ENCODE measurements at places on chromosomes 1 and 21.

GRCh38 chr1:154755858-154756730 is 114.0 kb downstream of the KCNN3 start:
- peak; percentile 48 for DNase-seq

DNA sequence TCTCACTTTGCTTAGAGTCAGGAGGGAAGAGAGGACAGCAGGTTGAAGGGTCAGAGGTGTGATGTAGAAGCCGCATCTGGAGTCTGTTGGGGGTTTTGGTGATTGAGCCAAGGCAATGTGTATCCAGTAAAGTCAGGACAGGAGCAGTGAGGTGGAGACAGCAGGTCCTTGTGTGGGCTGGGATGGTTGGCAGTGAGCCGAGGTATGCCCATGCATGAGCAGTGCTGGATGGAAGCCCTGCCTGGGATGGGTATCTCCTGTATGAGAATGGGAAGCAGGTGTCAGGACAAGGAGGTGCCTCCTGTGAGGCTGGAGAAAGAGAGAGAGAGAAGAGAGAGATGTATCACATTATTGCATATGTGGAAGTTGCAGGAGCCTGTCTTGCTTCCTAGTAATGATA is 90.0 kb downstream of the OBSCN start:
- DNase-seq: no peak

DNA sequence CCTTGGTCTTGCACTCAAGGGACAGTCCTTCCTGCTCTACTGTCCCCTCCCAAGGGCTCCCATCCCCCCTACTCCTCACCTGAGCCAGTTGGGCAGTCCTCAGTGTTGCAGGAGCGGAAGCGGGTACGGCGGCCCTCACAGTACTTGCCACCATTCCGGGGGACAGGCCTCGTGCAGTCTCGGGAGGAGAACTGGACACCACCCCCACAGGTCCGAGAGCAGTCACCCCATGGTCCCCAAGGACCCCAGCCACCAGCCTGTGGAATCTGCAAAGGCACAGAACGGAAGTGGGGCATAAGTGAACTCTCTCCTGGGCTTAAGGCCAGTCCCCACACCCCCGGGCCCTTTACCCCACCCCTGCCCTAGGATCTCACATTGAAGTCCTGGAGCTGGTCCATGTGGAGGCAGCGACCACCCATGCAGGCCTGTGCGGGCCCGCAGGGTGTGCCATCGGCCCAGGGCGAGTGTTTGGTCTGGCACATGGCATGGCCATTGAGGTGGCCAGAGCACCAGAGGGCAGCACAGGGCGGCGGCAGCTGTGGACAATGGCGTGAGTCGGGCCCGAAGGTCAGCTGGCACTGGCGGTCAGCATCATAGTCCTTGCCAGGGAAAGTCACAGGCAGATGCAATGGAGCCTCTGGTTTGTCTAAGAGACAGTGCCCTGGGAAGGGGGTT is 5.2 kb downstream of the ADAMTS4 start:
- no peak for DNase-seq

- no peak for DNase-seq
Observed at GRCh38 chr21:43273708-43274021, 104.9 kb downstream of the CRYAA start.

- DNase-seq: peak; percentile 68
Observed at GRCh38 chr1:111030590-111030989, 66.9 kb upstream of the LRIF1 start.

- DNase-seq: no peak
Observed at GRCh38 chr1:38624336-38625039, 235.1 kb downstream of the RRAGC start.

- DNase-seq: no peak
Observed at GRCh38 chr1:235712812-235713211, 63.2 kb upstream of the GNG4 start.

- DNase-seq: no peak
Observed at GRCh38 chr1:47532921-47533792, 95.3 kb downstream of the FOXD2 start.

DNA sequence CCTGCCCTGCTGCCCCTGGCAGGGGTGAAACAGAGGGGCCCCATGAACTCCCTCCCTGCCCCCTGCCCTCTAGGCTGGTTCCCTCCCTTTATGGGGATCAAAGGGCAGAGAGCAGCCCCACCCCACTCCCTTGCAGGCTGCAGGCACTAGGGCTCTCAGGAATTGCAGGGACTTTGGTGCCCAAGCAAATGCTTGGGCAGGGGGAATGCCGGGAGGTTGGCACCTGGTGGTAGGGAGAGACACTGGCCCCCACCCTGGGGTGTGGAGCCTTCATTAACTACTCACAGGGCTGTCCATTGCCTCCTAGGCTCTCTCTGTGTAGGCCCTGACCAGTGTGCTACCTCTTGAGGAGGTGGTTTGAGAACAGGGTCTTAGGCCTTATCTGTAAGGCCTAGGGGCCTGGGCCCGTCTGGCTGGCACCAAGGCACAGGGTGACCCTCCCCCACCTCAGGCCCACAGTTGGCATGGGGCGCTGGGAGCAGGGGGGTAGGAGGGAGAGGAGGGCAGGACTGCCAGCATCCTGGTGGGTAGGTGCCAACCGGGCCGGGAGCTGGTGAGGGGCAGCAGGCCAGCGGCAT is 4.7 kb downstream of the ZBTB7B start:
- DNase-seq: no peak

DNA sequence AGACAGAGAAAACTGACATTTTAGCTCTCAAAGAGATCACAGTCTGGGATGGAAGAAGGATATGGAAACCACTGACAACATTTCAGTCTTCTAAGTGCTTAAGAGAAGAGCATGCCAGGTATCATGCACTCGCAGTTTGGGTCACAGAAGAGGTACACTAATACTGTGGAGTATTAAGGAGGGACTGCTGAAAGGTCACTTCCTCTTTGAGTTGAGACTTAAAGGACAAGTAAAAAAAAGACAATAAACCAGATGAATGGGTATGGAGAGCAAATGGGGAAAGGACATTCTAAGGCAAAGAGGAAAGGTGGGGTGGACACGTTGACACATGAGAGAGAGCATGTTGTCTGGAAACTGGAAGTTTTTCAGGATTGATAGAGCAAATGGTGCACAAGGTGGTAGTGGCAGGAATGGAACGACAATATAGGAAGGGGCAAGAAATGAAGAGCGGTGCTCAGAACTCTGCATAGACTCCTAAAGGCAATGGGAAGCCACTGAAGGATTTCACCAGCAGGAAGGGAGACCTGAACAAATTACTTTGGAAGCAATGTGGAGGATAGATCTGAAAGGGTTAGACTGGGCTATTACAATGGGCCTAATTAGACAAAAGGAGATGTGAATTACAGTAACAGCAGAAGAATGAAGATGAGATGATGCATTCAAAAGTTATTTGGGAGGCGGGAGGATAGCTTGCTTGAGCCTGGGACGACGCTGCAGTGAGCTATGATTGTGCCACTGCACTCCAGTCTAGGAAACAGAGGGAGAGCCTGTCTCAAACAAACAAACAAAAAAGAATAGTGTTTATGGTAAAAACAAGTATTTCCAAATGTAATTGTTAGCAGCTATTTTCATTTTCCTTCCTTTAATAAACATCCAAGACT is 11.1 kb downstream of the DIPK1A start:
- no peak for DNase-seq

- DNase-seq: no peak
Observed at GRCh38 chr1:221241592-221241991, 362.3 kb downstream of the HLX start.

- DNase-seq: no peak
Observed at GRCh38 chr1:232300466-232300865, 329.5 kb downstream of the SIPA1L2 start.

- no peak for DNase-seq
Observed at GRCh38 chr1:1254667-1254998, 8.1 kb upstream of the C1QTNF12 start.

- DNase-seq: no peak
Observed at GRCh38 chr1:159872891-159873290, 10.4 kb upstream of the VSIG8 start.

GRCh38 chr1:2121101-2121691 is 71.0 kb downstream of the PRKCZ start:
- DNase-seq: no peak

- no peak for DNase-seq
Observed at GRCh38 chr1:28680151-28680550, 11.6 kb downstream of the GMEB1 start.

DNA sequence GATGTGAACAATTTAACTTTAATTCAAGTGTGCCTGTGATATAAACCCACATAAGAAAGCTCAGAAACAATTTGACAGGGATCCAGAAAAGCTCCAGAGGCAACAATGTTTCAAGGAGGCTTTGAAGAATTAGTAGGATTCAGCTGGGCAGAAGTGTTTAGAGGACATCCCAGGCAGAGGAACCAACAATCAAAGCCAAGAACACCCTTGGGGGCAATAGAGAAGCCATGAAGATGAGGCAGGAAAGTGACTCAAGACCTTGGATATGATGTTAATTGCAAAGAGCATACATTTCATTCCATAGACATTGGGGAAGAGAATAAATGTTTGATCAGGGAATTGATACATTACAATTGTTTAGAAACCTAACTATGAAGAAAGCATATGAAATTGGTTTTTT is 280.3 kb downstream of the LTN1 start:
- no peak for DNase-seq

GRCh38 chr21:35090403-35090802 is 41.3 kb upstream of the RUNX1 start:
- DNase-seq: no peak

DNA sequence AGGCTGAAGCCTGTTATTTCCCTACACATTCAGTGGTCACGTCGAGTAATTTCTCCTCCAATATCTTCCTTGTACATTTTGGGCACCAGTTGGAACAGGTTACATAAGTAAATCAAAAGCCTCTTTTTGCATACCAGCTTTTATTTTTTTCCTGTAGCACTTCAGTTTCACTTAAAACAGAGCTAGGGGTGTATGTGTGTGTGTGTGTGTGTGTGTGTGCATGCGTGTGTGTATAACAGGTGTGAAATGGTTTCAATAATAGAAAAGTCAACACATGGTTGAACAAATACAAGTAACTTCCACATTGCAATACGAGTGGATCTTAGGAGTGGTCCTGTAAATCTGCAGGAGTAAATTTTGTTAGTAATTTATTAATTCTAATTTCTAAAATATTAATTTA is 3.0 kb upstream of the MAN1A2 start:
- DNase-seq: no peak

DNA sequence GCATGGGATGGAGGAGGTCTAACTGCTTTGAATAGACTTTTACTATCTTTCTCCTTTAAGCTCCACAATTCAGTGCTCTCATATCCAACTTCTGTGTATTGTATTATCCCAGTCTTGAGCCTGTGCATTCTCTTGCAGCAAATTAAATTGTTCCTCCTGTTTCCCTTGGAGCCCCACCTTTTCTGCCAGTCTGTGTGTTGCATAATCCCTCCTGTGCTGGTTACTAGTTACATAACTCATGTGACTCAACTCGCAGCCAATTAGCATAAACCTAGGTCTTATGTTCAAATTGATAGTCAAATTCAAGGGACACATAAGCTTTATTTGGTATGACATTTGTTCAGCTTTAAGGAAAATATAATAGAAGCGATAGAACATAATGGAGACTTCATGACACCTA is 1863.5 kb downstream of the MRPL39 start:
- DNase-seq: no peak

GRCh38 chr1:112359961-112360767 is 35.9 kb upstream of the CTTNBP2NL start:
- no peak for DNase-seq

DNA sequence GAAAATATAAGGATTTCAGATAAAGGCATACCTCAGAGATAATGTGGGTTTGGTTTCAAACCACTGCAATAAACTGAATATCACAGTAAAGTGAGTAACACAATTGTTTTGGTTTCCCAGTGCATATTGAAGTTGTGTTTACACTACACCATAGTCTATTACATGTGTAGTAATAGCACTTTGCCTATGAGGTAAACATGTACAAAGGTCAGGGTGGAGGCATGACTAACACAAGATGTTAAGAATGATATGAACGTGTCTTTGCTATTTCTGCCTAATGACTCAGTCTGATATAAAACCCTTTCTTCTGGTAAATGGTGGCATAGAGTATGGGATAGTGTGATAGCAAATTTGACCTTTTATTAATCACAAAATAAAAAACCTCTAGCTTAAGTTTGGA is 621.5 kb upstream of the ADGRL2 start:
- no peak for DNase-seq

GRCh38 chr21:43292041-43292865 is 123.4 kb downstream of the CRYAA start:
- no peak for DNase-seq

GRCh38 chr1:3676581-3677470 is 24.5 kb downstream of the TP73 start:
- no peak for DNase-seq

DNA sequence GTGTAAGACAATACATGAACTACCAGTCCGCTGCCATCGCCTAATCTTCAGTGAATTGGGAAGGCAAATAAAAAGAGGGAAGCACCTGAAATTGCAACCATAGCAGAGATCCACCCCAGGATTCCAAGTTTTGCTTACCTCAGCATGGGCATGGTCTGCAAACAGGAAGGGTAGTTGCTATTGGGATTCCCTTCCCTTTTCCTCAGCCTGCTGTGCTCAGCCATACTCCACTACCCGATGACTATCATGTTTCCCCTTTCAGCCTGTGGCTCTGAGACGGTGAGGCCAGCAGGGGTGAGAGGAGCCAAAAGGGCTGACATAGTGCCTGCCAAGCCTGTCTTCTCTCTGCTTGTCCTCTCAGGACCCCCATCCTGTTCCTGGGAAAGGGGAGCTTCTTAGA is 64.2 kb downstream of the GPR137B start:
- DNase-seq: no peak

GRCh38 chr21:34639882-34640788 is 25.2 kb upstream of the RCAN1 start:
- DNase-seq: peak; percentile 38

GRCh38 chr1:177181280-177181630 is 10.5 kb downstream of the BRINP2 start:
- no peak for DNase-seq

- no peak for DNase-seq
Observed at GRCh38 chr1:232307296-232308017, 322.5 kb downstream of the SIPA1L2 start.

- peak; percentile 47 for DNase-seq
Observed at GRCh38 chr1:109161858-109162606, 48.1 kb downstream of the ELAPOR1 start.

DNA sequence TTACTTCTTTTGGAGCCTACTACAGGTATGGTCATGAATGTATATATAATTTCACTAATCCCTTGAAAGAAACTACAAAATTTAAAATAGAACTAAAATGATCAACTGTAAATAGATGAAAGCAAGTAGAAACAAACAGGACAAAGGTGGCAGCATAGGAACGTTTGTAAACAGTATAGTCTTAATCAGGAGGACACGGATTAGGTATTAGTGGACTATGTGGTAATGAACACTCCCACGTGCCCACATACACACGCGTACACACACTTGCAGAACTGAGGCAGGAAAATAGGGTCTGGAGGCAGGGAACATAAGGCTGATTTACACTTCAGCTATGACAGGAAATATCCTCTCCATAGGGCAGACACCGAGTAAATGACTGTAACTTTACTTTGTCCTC is 1397.8 kb downstream of the NCAM2 start:
- no peak for DNase-seq

All from activated T-cell treated with anti-CD3 and anti-CD28 coated beads, Interleukin-2, amount 50 U/mL, for 72 hours (primary cell).